Stimulated activated naive CD8-positive, alpha-beta T cell treated with anti-CD3 and anti-CD28 coated beads, Interleukin-15, amount 100 ng/mL, for 72 hours (primary cell): ENCODE measurements at places on chromosomes 13 and 19.
A peak's percentile ranks its signal among the peaks of the same experiment; 100 is the strongest.

DNA sequence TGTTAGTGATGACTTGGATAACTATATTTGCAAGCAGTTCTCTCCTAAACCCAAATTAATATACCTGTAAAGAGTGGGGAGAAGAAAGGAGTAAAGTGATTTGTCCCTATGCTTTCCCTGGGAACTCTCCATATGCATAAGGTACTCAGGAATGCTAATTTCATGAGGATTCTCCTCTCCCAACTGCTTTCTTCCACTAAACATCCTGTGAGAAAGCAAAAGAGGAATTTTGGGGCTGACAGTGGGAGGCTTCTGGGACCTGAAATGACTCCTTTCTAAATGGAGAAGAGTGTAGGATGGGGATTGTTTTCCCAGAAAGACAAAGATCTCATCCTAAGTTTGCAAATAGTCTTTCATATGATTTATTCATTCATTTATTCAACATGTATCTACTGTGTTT lies 250.5 kb downstream of the TDRD3 start:
- DNase-seq: no peak

- DNase-seq: no peak
Measured at GRCh38 chr19:3234800-3235199, 10.3 kb downstream of the CELF5 start.

GRCh38 chr13:27583645-27584044 lies 36.7 kb downstream of the LNX2 start:
- DNase-seq: no peak

DNA sequence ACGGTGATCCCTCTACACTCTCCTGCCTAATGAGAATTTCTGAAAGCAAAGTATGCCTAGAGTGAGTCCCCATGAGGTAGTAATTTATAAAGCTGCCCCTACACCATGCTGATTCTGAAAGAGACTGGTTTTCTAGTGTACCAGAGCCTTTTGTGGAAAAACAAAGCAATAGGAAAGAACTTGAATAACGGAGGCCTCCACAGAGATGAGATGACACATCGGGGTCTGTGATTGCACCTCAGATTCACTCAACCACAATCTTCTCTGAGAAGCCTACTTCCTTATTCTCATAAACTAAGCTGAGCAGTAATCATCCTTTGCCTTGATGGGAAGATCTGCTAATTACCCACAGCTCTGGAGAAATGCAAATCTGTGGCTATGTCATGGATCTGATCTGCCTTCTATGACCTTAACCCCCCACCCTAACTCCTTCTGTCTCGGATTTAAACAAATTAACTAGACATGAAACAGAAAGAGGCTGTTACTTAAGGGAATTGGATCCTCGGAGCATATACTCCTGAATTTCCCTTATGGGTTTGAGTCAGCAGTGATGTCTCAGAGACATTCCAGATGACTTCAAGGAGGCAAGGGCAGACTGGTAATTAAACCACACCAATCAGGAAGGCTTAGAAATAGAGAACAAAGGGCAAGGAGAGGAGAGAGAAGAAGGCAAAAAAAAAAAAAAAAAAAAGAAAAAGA lies 128.0 kb downstream of the DCT start:
- no peak for DNase-seq

GRCh38 chr19:3573162-3573857 lies 566 bp downstream of the HMG20B start:
- no peak for DNase-seq

DNA sequence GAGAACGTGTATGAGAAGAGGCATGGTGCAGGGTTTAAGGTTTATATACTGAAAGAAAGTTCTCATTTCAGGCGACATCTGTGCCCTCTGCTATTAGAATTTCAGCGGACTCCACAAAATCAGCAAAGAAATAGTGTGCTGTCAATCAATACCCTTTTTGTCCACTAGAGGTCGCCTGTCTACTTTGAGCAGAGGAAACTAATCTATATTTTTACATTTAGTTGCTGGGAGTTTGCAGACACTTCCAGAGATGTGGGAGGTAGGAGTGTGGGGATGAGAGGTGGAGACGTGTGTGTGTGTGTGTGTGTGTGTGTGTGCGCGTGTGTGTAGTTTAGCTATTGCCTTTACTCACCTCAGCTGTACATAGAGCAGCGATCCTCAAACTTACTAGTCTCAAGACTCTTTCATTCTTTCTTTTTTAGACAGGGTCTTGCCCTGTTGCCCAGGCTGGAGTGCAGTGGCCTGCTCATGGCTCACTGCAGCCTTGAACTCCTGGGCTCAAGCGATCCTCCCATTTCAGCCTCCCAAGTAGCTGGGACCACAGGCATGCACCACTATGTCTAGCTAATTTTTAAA lies 9.7 kb downstream of the INAFM1 start:
- DNase-seq: no peak

GRCh38 chr19:9485140-9485539 lies 13.3 kb downstream of the ZNF560 start:
- no peak for DNase-seq

DNA sequence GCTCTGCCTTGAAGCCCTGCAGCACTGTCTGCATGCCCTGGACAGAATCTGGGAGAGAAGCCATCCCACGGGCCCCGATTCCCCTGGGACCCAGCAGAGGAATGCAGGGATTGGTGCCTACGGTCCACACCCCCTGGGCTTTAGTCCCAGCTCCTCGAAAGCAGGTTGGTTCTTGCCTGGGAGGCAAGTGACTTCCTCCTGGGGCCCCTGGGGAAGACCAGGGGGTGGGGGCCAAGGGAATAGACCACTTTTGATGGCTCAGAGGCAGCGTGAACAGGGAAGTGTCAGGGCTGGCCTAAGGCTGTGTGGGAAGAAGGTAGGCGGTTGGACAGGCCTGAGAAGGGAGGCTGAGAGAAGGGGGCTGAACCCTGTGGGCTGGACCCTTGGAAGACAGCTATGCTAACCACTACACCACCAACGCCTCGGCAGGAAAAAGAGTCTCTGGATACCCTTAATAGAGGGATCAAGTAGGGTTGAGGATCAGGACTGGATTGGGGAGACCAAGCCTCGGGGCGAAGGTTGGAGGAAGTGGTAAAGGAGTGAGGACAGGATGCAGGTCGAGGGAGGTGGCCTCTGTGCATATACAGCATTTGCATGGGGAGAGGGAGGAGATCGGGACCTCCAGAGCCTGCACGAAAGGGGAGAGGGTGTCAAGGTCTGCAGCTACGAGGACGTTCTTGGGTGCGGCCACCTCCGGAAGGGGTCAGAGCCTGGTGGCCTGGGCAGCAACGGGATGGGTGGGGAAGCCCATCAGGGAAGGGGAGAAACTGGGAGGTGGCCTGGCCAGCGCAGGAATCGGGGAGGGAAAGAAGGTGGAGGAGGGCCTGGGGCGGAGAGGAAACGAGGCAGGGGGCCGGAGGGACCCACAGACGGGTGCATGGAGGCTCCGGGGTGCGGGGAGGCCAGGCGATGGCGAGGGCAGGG lies 709 bp downstream of the DPP9 start:
- DNase-seq: peak; percentile 12

DNA sequence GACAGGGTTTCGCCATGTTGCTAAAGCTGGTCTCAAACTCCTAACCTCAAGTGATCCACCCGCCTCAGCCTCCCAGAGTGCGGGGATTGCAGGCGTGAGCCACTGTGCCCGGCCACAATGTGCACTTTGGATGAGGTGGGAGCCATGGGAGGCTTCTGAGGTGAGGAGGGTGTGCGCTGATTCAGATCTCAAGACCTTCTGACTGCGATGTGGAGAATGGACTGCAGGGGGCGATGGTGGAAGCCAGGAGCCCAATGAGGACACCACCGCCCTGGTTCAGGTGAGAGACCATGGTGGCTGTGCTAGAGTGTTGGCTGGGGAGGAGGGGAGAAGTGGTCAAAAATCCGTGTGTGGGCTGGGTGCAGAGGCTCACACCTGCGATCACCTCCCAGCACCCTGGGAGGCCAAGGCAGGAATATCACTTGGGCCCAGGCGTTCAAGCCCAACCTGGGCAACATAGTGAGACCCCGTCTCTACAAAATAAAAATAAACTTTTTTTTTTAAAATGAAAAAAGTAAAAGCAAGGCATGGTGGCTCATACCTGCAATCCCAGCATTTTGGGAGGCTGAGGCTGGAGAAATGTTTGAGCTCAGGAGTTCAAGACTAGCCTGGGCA lies 5.6 kb downstream of the INAFM1 start:
- DNase-seq: peak; percentile 58

DNA sequence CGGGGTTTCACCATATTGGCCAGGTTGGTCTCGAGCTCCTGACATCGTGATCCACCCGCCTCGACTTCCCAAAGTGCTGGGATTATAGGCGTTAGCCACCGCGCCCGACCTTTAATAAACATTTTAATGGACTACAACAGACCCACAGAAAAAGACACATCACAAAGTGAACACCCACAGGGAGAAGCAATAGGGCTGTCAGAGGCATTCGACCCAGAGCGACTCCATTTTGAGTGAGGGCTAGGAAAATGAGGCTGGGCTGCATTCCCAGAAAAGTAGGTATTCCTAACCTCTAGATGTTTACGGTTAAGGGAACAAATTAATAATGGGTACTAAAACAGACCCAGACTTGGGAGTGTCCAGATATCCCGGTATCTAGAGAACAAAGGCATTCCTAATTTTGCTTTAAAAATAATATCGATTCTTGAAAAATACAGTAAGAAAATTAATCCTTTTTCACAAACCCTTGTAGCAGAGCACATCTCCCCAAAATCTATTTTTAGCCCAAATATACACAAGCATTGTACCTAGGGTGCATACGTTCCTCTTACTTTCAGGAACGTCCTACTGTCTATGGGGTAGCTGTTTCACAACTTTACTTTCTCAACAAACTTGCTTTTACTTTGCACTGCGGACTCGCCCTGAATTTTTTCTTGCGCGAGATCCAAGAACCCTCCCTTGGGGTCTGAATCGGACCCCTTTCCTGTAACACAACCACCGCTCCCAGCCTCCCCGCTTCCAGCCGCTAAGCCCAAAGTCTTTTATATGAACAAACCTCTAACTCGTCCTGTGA lies 811 bp upstream of the ZNF8 start:
- DNase-seq: no peak

DNA sequence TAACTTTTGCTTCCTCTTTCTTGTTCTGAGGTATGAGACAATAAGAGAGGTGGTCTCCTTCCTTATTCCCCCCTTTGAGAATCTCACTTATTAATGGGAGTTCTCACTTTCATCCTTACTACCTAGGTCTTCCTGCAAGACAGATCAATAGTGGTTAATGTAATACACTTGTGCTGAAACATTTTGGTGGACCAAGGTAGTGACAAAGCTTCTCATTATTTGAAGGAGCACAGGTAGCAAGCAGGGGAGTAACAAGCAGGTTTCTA lies 17.9 kb downstream of the ZNF700 start:
- DNase-seq: no peak

DNA sequence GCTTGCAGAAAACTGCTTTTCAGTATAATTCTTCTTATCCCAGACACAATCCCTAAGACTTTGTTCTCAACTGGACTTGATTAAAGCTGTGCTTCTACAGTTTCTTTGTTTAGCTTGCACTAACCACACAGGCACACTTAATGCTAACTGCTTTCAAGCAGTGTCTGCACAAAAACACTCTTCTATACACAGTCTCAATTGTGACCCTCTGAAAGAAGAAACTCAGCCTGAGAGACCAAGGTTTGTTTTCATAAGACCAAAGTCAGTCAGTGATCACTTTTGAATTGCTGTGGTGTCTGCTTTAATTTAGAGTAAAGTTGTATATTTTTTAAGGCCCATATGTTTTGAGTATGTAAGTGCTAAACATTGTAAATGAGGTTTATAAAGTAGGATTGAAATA lies 431.2 kb downstream of the KCTD12 start:
- no peak for DNase-seq
